ENCODE measurements at places on chromosomes 12 and 14. TPM values are rescaled to one million over a fixed set of nuclear protein-coding genes. Genes with fewer than 3 reads are reported as not detected.

RFLNA gene
- polyA plus RNA-seq, result not detected

CCDC88C gene
- polyA plus RNA-seq, result 42.3 TPM

PCED1B gene
- polyA plus RNA-seq, result 73.3 TPM

VWF gene
- not detected for polyA plus RNA-seq

AKAP3 gene
- polyA plus RNA-seq, result 1.6 TPM

BATF gene
- polyA plus RNA-seq, result 60.4 TPM

SERPINA10 gene
- polyA plus RNA-seq, result not detected

CIT gene
- polyA plus RNA-seq, result 0.61 TPM

EPS8 gene
- 2.3 TPM for polyA plus RNA-seq

SLC10A1 gene
- not detected for polyA plus RNA-seq

SLCO1B1 gene
- not detected for polyA plus RNA-seq

PLEKHG7 gene
- polyA plus RNA-seq, result not detected

ADCK1 gene
- 4.2 TPM for polyA plus RNA-seq

SPRYD4 gene
- polyA plus RNA-seq, result 1.1 TPM

Measured in CD8-positive, alpha-beta memory T cell (primary cell).